ENCODE measurements at places on chromosomes 7 and 10.

DNA sequence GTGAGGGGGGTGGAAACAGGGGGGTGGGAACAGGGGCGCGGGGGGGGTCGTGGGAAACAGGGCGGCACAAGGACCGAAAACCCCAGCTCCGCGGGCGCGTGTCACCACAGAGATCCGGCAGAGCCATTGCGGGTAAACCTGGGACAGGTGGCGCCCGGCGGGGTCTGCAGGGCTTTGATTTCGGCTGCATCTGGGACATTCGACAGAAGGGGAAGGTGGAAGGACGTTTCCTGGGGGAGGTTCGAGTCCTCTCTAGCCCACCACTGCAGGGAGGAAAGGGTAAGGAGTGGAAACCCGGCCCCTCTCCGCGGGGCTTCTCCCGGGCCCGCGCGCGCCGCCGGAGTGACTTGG is 7.5 kb downstream of the NKX2-3 start:
- no peak for DNase-seq

GRCh38 chr10:107619139-107619538 is 454.6 kb upstream of the SORCS1 start:
- DNase-seq = no peak

GRCh38 chr10:53209944-53210611 is 437.5 kb upstream of the MBL2 start:
- no peak for DNase-seq

- no peak for DNase-seq
These were observed 126.0 kb downstream of the GATA3 start for GRCh38 chr10:8180360-8181109.

- no peak for DNase-seq
These were observed 642.6 kb upstream of the AUTS2 start for GRCh38 chr7:68955656-68956055.

- no peak for DNase-seq
These were observed 4.5 kb upstream of the COPG2 start for GRCh38 chr7:130673066-130673465.

DNA sequence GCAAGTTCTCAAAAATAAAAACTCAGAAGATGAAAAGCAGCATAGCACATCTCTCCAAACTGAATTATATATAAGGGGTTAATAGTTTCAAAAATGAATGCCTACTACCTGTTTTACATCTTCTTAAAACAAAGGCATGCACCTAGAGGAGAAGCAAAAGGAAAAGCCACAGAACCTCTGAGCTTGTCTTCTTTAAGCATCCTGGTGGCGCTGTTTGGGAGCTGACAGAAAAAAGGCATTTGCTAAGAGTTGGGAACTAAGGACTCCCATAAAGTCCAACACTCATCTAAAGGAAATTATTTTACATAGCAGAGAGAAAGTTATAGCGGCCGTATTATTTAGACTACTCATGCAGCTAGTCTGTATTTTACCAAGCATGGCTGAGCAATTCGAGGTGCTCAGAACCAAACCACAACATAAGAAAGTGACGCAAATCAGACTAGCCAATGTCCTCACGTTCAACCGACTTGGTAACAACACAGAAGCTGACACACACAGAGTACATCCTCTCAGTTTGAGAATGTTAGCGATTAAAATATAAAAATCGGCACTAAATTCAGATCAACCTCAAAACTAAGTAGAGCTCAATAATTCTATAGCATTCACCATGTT is 38.8 kb downstream of the PTN start:
- DNase-seq = no peak

DNA sequence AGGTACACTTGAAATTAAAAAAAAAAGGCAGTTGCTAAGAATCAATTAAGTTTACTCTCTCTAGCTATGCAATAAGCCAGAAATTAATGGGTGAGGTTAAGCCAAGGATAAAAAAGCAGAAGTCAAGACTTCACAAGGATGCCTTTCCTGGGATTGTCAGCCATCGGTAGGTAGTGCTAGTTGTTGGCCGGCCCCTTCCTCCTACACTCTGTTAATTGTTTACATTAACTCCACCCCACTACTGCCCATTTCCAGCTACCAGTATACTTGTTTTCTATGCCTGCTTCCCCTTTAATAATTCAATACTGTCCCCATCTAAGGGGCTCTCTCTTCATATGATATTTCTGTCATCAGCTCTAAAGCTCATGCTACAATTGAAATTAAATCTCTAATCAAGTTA is 461.0 kb downstream of the IPMK start:
- DNase-seq = no peak

DNA sequence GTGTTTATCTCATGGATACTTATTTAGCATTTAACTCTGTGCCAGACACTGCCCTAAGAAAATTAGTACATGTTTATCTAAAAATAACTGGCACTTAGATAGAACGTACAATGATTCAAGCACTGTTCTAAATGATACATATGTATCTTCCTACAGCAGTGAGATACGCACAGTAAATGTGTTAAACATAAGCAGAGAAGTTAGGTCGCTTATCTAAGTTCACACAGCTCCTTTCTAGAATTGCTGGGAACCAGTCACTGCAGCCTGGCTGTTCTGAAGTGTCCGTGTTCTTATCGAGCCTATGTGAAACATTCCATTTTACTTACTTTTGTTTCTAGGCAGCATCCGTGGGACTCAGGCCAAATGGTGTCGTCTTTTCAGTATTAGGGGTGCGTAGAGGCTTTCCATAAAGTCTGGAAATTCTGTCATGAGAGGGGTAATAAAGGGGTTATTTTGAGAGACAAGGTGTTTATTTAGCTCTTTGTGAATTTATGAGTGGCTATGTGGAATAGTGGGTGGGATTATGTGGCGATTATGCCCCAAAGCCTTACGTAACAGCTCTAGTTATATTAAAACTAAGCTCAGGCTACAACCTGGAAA is 186.9 kb downstream of the SND1 start:
- DNase-seq = no peak

GRCh38 chr10:100510533-100511308 is 8.9 kb downstream of the SEC31B start:
- DNase-seq = no peak

- DNase-seq = no peak
These were observed 153.7 kb downstream of the TNS3 start for GRCh38 chr7:47428052-47428767.

- no peak for DNase-seq
These were observed 50.4 kb downstream of the VKORC1L1 start for GRCh38 chr7:65923316-65923715.

GRCh38 chr10:34906067-34906965 is 91.2 kb upstream of the PARD3 start:
- no peak for DNase-seq

DNA sequence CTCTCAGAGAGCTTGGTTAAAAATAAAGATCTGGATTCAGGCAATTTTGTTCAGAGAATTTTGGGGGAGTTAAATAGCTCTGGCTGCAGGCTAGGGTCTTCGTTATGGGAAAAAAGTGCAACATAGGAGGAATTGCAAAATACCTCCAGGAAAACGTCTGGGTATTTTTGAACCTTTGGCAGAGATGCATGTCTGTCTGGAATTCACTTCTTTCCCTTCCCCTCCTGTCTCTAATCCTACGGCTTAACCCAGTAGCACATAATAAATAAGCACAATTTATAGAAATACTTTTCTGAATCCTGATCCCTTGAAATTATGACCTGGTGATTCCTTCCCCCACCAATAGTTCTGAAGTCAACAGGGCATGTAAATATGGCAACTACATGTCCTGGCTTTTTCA is 19.3 kb upstream of the NUP205 start:
- DNase-seq = no peak

DNA sequence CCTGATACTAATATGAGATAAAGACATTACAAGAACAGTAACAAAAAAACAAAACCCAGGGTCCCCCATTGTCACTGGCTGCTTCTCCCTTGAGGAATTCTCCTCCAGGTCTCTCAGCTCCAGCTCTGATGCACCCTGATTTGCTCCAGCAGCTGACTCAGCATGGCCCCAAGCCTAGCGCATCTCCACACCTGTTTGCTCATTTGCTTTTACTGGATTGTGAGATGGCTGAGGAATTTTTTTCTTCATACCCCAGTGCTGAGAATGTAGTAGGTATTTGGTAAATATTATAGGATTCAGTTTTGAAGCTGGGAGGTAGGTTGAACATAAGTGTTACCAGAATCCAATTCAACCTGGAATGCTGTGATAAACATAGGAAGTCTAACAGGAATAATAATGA is 171.9 kb downstream of the PKD1L1 start:
- DNase-seq = no peak

GRCh38 chr10:73183667-73184281 is 15.9 kb downstream of the FAM149B1 start:
- no peak for DNase-seq

DNA sequence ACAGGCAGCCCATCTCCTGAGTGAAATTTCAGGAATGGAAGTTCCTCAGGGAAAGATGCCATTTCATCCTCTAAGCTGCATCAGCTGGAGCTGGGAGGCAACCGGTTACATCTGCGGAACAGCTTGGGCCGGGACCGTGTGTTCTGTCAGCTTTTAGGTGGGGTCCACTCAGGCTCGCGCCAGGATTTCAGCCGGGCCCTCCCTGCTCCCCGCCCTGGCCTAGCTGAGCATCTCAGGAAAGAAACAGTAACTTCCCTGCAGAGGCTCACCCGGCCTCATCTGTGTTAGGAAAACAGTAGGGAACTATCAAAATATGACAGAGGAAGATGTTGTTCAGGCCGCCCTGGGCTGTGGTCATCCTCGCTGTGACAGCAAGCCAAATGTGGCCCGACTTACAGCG is 110.4 kb downstream of the TRIL start:
- no peak for DNase-seq

- DNase-seq = no peak
These were observed 472.1 kb upstream of the IGFBP3 start for GRCh38 chr7:46393142-46393541.

DNA sequence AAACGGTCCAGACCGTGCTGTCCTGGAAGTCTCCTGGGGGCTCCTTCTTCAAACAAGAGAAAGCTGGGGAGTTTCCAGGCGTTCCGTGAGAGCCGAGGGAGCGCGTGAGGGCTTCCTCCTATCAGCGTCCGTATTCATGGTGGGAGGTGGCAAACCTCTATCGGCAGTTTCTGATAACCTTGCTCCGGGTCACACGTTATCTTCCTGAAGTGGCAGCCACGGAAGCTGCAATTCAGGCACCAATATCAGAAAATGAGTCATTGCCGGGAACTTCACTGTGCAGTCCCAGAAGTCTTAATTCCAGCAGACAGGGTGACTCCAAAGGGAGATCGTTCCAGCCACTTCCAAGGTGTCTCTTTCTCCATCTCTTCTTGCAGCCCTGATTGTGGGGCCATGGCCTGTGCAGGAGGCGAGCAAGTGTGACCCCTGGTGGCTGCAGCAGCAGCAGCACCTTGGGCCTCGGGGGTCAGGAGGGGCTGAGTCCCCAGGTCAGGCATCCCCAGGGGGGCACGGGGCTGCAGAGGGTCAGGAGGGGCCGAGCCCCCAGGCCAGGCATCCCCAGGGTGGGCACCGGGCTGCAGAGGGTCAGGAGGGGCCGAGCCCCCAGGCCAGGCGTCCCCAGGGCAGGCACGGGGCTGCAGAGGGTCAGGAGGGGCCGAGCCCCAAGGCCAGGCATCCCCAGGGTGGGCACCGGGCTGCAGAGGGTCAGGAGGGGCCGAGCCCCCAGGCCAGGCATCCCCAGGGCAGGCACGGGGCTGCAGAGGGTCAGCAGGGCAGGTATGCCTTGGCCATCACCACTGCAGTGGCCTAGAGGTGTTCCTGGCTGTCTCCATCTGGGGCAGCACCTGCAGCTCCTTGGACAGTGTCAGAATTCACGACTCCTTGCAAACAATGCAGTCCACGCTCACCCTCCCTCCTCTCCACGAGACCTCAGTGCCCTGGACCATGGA is 538.7 kb downstream of the DNAJB6 start:
- DNase-seq = no peak

- no peak for DNase-seq
These were observed 108.3 kb downstream of the GALNT11 start for GRCh38 chr7:152133804-152134203.

DNA sequence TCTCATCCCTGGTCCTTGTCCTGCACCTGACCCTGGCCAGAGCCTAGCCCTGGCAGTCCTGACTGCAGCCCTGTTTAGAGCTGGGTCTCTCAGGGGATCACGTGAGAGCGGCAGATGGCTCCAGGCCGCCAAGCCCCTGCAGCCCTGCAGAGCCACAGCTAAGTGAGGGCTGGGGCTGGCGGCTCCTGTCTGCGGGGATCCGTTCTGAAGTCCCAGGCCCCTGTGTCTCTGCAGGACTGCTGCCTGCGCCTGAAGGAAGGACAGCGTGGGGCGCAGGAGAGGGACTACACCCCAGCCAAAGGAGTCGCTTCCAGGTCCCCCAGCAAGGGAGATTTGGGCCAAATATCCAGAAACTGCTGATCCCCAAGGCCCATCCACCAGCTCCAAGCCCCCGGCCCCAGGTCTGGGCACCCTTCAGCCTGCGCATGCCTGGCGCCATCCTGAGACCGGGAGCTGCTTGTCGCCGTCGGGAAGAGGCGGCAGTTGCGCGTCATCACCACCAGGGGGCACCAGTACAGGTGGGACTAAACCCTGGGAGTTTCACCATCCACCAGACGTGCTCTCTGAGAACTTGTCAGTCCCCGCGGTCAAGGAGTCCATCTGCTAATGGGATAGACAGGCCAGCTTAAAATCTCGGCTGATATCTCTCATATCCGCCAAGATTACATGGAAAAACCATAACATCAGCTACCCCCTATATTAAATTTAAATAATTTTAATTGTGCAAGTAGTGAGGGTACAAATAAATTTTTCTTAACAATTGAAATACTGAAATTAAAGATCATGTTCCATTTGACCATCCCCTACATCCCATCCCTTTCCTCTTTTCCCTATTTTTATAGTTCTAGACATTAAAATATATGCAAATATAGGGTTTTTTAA is 25.1 kb upstream of the GHRHR start:
- peak; percentile 71 for DNase-seq

GRCh38 chr10:16964576-16965343 is 147.5 kb upstream of the RSU1 start:
- no peak for DNase-seq

DNA sequence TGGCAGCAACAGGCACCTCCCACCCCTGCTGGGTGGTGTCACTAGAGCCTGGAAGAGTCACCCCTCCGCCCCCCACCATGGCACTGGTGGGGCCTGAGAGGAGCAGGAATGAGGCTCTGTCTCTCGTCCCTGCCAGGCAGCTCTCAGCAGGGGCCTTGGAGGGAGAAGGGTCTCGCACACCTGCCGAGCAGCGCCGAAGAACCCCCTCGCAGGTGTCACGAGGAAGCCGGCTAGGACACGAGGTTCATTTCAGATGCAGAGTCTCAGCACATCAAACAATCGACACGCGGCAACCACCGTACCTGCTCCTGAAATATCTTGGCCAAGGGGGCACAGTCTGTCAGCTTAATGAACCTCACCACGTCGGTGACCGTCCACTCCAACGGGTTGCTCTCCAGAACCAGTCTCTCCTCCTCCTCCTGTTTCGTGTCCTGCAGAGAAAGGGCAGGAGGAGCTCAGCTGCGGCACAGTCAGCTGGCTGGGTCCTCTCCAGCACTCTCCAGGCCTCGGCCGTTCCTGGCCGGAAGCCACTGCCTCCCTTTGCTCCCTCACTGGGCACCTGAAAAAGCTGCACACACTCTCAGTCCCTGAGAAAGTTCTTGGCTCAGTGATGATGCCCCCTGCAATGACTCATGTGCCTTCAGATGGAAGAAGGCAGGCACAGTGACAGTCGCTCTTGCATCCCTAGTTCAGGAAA is 240.1 kb downstream of the SFMBT2 start:
- no peak for DNase-seq
